ACHN (cell line): ENCODE measurements at places on chromosomes 3 and 15.

- no peak for DNase-seq
Observed at GRCh38 chr3:83913381-83913780, 1045.4 kb upstream of the CADM2 start.

GRCh38 chr3:126522363-126522788 is 1.6 kb upstream of the CHST13 start:
- peak; percentile 54 for DNase-seq

DNA sequence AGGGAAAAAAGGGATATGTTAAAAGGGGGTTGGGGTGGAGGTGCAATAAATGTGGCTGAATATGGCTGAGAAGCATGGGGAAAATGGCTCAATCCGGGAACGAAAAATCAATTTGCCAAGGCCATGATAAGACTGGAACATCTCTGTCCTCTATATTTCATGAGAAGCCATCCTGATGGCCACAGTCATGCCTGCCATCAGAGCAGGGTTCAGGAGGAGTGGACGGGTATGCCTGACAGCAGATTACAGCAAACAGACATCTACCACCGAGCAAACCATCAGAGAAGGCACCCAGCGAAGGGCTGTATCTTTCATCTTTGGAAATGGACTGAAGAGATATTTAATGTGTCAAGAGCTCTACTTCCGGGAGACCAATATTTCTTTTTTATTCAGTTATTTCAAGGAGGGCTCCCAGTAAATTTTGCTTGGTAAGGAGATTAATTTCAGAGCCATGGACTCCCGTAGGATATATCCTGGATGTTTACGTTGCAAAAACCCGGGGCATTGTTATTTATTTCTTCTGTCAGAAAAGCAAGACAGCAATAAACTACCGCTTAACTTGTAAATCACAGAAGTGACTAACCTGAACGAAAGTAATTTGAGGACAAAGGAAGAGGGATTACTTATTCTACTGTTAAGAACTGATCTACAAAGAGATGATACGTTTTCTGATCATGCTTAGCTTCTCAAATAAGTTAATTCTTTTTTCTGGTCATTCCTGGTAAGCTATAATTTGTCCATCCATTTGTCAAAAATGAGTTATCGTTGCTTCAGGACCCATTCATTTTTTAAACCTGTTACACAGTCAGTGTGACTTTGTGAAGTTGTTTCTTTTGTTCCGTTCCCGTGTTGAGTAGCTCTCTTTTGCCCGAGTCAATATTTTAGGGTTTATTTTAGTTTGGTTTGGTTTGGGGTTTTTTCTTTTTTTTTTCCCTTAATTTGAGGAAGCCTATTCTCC is 80.6 kb upstream of the CHD2 start:
- DNase-seq: no peak

GRCh38 chr3:71893122-71893521 is 108.2 kb upstream of the PROK2 start:
- no peak for DNase-seq

GRCh38 chr3:123540285-123540684 is 44.6 kb downstream of the HACD2 start:
- DNase-seq: no peak

GRCh38 chr3:78268716-78269668 is 1229.1 kb downstream of the ROBO2 start:
- no peak for DNase-seq

DNA sequence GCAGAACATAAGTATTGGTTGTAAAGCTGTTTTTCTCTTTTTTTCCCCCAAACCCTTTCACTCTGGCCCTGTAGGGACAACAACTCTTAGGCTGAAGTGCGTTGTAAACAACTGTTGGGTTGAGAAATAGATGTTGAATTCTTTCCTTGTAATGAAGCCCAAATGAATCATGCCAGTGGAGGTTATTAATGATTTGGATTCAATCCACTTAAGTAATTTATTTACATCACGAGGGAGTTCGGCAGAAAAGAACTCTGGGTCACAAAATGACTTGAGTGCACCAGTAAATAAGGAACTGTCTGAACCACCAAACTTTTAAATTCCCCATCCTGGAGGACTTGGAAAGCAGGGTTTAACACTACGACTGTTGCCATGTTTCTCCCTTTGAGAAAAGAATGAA is 218.9 kb downstream of the PDZRN3 start:
- no peak for DNase-seq

DNA sequence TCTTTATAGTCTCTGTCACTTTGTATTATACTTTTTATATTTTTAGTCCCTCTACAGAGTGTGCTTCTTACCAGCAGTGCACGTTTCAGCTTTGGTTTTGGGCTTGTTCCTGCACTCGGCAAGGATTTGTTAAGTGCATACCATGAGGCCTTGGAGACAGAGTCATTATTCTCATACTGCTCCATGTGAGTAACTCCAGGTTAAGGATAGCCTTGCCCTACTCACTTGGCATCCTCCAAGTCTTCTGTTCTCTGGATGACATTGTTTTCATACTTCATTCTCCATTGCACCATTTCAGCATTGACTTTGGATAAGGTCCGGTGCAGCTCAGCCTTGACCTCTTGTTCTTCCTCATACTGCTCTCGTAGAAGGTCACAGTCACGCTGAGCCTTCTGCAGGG is 96.4 kb downstream of the MYH15 start:
- no peak for DNase-seq

GRCh38 chr15:60396100-60396499 is 1.7 kb downstream of the ANXA2 start:
- no peak for DNase-seq

GRCh38 chr15:39581793-39582285 is 960 bp downstream of the THBS1 start:
- DNase-seq: peak; percentile 52

- DNase-seq: no peak
Observed at GRCh38 chr15:53472883-53473282, 286.6 kb downstream of the WDR72 start.

GRCh38 chr15:61518191-61518950 is 289.3 kb upstream of the RORA start:
- no peak for DNase-seq

DNA sequence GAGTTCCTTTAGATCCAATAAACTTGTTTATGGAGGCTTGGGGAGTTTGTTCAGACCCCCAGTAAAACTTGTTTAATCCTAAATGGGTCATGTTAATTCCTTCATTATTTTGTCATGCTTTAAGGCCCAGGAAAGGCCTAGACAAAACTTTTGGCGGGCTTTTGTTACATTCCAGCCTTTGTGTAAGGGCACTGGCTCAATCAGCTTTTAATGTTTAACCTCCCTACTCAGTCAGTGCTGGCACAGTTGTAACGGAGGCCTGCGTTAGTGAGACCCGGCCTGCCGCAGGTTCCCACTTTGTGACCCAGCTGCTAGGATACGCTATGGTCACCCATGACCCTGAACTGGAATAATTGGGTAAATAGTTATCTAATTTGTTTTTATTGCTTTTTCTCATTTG is 59.2 kb downstream of the OXSM start:
- peak; percentile 49 for DNase-seq

GRCh38 chr15:98292442-98293240 is 332.1 kb downstream of the ARRDC4 start:
- DNase-seq: peak; percentile 28

GRCh38 chr15:82894971-82895520 is 57.5 kb downstream of the HOMER2 start:
- DNase-seq: no peak

GRCh38 chr3:133448478-133449122 is 48.7 kb downstream of the BFSP2 start:
- no peak for DNase-seq

GRCh38 chr15:87631775-87632174 is 624.8 kb downstream of the NTRK3 start:
- no peak for DNase-seq
